H1 (cell line): ENCODE measurements at places on chromosomes 1 and 21. TPM values are rescaled to one million over a fixed set of nuclear protein-coding genes. Genes with fewer than 3 reads are reported as not detected.

The PLA2G4A gene
- 1.4 and 1.8 TPM in 2 replicates for total RNA-seq

DNA sequence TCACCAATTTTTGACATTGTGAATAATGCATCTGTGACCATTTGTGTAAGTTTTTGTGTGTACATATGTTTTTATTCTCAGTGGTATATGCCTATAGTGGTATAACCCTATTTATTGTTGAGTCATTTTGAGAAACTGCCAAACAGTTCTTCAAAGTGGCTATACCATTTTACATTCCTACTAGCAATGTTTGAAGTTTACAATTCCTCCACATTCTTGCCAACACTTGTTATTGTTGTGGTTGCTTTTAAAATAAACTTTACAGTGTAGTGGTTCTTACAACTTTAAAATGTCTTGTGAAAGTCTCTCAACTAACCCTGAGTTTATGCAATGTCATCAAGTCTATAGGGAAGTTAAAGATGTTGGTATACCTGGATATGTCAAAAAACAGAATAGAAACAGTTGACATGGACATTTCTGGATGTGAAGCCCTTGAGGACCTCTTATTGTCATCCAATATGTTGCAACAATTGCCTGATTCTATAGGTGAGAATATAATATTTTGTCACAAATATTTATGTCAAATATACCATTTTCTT lies 219.4 kb downstream of the LRRC40 start:
- H3K27ac ChIP-seq, result no peak overlapping the region
- H3K36me3 ChIP-seq, result no peaks in the 10 kb centered on the region
- H3K4me1 ChIP-seq, result no peaks in the 10 kb centered on the region
- no peak for DNase-seq
- no peaks in the 10 kb centered on the region for H3K27me3 ChIP-seq

The HOOK1 gene
- 34.5 and 39.5 TPM in 2 replicates for total RNA-seq

- H3K27ac ChIP-seq, result no peak overlapping the region
- H3K27me3 ChIP-seq, result no peaks in the 10 kb centered on the region
- no peaks in the 10 kb centered on the region for H3K36me3 ChIP-seq
- no peak for DNase-seq
- no peaks in the 10 kb centered on the region; the same call in none of the 2 replicates for H3K4me1 ChIP-seq
- no peak overlapping the region for H3K4me3 ChIP-seq
Observed at GRCh38 chr1:212595229-212595628, 13.3 kb upstream of the ATF3 start.

DNA sequence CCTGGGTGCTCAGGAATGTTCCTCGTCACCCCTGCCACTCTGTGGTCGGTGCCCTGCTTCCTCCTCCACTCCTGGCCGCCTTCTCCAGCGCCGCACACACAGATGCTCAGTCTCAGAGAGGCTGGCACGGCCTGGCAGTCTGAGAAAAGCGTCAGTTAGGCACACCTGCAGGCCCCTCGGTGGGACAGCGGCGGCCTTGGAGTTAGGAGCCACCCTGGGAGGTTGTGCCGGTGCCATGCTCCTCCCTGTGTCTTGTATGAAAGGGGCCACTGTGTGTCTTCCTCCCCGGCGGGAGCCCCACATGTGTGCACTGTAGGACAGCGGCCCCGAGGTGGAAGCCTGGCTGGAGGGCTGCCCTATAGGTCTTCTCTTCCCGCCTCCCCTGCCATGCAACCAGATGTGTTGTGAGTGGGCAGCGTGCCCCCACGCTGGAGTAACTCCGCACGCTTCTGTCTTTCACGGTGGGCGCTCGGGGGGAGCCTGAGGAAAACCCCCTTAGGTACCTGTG lies 145.2 kb downstream of the PGBD5 start:
- H3K27me3 ChIP-seq, result no peaks in the 10 kb centered on the region
- H3K36me3 ChIP-seq, result no peaks in the 10 kb centered on the region; the same call in 1 of the 2 replicates
- no peak overlapping the region for H3K27ac ChIP-seq
- H3K4me3 ChIP-seq, result no peak overlapping the region
- H3K4me1 ChIP-seq, result peaks cover 9% of the 10 kb centered on the region

GRCh38 chr1:204299814-204300365 lies 59.8 kb downstream of the PLEKHA6 start:
- no peak overlapping the region for H3K4me3 ChIP-seq
- H3K27ac ChIP-seq, result no peak overlapping the region
- no peaks in the 10 kb centered on the region for H3K27me3 ChIP-seq
- no peaks in the 10 kb centered on the region for H3K36me3 ChIP-seq

GRCh38 chr1:221797506-221797905 lies 55.6 kb upstream of the DUSP10 start:
- DNase-seq, result no peak
- H3K27me3 ChIP-seq, result no peaks in the 10 kb centered on the region; the same call in 1 of the 2 replicates
- H3K4me3 ChIP-seq, result no peak overlapping the region
- no peaks in the 10 kb centered on the region for H3K4me1 ChIP-seq

The OR2T11 gene
- total RNA-seq, result not detected in 2 replicates

DNA sequence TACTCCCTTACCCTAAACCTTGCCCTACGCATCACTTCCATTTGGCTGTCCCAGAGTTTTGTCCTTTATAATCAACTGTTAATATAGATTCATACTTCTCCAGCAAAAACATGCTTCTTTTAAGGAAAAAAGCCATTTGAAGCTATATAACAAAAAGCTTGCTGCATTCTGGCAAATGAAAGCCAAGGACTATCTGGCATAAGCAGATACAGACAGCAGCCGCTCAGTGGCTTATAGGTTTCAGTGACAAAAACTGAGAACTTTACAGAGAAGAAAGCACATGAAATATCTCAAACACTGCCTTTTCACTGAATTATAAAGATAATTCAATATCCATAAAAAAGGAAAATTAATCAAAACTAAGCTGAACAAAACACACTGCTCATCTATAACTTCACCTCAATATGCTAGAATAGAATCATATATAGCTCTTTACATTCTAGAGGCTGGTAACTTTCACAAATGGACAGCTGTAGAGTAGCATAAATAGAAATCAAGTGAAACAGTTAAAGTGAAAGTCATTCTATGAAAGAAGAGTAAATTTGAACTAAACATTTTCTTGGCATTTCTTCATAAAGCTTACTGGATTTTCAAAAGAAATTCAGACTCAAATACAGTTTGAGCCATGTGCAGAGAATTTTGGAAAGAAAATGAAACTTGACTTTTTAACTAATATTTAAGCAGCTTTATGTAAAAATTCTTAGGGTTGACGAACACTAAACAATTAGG lies 19.6 kb downstream of the CDC42BPA start:
- H3K36me3 ChIP-seq, result no peaks in the 10 kb centered on the region
- DNase-seq, result no peak
- no peaks in the 10 kb centered on the region for H3K4me1 ChIP-seq

DNA sequence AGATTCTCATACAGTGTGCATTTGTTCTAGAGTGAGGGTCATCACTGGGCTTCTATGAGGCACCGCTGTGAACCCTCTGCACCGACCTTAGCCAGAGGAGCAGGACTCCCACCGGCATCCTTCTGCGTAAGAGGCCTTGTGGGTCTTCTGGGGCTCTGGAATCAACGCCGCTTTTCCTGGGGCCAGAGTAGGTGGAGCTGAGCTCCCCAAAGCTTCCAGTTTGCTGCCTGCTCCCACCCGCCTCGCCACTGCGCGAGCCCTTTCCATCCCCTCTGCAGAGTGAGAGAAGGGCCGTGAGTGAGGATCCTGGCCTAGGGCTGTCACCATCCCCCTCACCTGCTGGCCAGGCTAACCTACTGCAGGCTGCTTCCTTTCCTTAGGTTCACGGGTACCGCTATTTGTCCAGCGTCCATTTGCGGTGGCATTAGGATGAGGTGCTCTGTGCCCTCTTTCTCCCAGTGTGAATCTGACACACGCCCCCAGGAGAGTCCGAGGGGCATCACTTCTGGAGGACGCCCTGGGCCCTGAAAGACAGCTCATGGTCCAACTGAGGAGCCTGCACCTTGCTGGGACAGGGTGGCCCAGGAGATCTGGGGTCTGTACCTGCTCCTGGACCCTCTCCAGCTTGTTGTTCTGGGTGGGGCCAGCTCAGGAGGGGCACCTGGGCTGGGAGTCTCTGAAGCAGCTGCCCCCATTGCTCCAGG lies 36.2 kb downstream of the UMODL1 start:
- H3K4me3 ChIP-seq, result no peak overlapping the region
- no peaks in the 10 kb centered on the region for H3K4me1 ChIP-seq
- no peak for DNase-seq

GRCh38 chr1:221736714-221737113 lies 5.2 kb downstream of the DUSP10 start:
- no peak overlapping the region for H3K27ac ChIP-seq
- no peak overlapping the region for H3K4me3 ChIP-seq
- H3K27me3 ChIP-seq, result peaks cover 27% of the 10 kb centered on the region
- DNase-seq, result no peak
- no peaks in the 10 kb centered on the region for H3K36me3 ChIP-seq
- H3K4me1 ChIP-seq, result peaks cover 3% of the 10 kb centered on the region; the same call in 1 of the 2 replicates

The CTH gene
- 33.2 and 34.5 TPM in 2 replicates for total RNA-seq

The TNFRSF18 gene
- total RNA-seq, result 0.92 and 1.5 TPM in 2 replicates

The NOS1AP gene
- 11.4 and 12.1 TPM in 2 replicates for total RNA-seq

- H3K27ac ChIP-seq, result no peak overlapping the region
- no peaks in the 10 kb centered on the region for H3K4me1 ChIP-seq
- H3K27me3 ChIP-seq, result no peaks in the 10 kb centered on the region
- H3K4me3 ChIP-seq, result no peak overlapping the region
Observed at GRCh38 chr1:183896466-183897048, 91.6 kb downstream of the RGL1 start.
